ENCODE measurements at places on chromosomes 3 and 15.

DNA sequence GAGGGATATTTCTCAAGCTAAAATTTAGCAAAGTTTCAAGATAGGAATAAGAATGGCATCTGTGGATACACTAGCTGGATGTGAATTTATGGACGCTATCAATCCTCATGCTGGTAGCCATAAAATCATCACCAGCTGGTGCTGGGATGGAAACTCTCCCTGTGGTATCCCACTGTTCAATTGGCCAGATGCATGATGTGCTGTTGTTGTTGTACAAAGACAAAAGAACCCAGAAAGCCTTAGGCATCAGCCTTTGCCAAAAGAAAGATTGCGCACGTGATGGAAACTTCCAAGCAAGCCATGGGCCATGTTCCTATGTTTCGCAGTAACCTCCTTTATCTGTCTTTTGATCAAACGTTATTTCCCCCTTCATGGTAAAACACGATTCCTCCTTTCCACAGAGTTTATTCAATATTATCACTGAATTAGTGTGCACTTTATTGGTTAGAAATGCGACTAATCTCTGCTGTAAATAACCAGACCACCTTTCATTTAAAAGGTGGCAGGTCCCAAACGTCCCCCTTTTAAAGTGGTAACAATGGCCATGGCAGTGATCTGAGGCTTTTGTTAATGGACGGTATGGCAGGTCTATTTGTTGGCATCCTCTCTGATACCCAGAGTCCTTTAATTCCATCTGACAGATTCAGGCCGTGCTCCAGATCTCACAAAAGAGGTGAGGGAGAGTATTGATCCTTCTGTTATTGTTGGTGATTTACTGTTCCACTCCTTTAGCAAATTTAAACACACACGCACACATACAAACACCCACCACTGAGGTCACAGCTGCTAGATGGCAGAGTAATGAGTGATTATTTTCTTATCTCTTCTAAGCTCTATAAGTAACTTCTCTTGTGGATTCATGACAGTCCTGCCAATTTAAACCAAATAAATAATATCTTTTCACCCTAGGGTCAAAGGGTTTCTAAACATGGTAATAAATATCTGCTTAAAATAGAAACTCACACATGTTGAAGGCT is 291.2 kb upstream of the KCNMB2 start:
- DNase-seq = no peak

DNA sequence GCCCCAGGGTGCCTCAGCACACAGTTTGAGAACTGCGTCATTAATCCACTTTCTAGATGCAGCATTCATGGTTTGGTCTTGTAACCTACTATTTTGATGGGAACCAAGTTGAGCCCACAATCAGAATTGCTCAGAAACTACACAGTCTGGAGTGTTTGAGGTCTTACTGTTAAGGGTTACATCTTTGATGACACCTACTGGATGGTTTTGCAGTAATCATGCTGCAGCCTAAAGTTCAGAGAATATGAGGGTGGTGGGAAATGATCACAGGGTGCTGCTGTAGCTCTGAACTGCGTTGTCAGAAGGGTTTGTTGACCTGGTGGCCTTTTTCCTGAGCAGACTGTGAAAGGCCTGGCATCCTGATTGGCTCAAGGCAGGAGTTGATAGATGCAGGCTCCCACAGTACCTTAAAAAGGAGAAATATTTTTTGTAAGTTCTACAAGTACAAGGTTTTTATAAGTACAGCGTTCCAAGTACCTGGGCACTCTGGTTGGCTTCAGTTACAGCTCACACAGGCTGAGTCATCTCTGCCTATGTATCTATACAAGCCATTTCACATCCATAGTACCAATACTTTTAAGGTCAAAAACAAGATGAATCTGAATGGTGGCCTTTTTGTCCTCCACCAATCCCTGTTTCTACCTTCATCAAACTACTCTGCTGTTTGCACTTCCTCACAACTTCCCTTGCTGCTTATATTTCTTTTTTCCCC is 60.5 kb upstream of the ACKR4 start:
- no peak for DNase-seq

- DNase-seq = no peak
Observed at GRCh38 chr15:75454471-75455378, 3.2 kb upstream of the SIN3A start.

DNA sequence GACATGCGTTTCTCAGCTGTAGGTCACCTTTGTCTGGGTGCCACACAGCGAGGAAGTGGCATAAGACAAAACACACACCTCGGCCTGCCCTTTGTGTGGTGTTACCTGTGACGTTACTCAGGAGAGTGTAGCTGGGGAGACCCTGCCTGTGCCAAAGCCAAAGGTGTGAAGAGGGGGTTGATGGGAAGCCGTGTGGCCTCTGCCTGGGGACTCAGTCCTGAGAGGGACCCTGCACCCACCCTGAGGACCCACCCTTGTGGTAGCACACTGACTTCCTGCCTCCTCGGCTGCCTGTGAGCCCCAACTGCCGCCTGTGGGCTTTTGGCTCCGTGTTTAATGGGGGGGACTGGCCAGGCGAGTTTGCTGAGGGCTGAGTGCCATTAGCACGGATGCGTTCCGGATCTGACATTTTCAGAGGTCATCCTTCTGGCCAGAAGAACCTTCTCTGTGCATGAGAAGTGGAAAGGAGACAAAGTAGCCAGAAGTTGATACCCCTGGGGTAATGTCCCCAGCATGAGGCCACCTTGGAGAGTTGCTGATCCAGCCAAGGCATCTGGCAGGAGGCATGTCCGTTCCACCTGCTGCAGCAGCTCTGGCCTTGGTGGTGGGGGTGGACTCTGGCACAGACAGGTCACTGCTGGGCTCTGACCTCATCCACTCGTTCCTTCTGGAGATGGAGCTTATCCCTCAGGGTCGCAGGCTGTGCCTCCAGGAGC is 51.8 kb upstream of the FURIN start:
- DNase-seq = no peak

GRCh38 chr15:91966194-91966552 is 112.7 kb downstream of the SLCO3A1 start:
- no peak for DNase-seq

- DNase-seq = no peak
Observed at GRCh38 chr3:182861348-182861747, 68.0 kb downstream of the ATP11B start.

DNA sequence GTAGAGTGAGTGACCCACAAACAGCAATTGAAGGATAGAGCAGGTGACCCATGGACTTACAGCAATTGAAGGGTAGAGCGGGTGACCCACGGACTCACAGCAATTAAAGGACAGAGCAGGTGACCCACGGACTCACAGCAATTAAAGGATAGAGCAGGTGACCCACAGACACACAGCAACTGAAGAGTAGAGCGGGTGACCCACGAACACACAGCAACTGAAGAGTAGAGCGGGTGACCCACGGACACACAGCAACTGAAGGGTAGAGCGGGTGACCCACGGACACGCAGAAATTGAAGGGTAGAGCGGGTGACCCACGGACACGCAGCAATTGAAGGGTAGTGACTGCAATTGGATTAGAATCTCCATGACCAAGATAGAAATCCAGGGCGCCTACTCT is 9.8 kb upstream of the TNK2 start:
- no peak for DNase-seq

- DNase-seq = no peak
Observed at GRCh38 chr15:96358821-96359615, 28.5 kb downstream of the NR2F2 start.

- DNase-seq = no peak
Observed at GRCh38 chr3:16428612-16429011, 84.9 kb downstream of the RFTN1 start.

DNA sequence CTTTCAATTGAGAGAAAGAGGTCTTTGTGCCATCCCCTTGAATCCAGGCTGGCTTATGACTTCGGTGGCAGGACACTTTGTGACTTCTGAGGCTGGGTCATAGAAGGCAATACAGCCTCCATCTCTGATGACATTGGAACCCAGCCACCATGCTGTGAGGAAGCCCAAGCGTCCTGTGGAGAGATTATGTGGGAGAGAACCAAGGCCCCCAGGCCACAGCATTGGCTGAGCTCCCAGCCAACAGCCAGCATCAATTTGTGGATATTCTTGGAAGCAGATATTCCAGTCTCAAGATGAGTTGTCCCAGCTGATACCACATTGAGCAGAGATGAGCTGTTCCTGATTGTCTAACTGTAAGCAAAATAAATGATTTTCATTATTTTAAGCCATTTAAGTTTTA is 12.7 kb upstream of the XIRP1 start:
- no peak for DNase-seq

DNA sequence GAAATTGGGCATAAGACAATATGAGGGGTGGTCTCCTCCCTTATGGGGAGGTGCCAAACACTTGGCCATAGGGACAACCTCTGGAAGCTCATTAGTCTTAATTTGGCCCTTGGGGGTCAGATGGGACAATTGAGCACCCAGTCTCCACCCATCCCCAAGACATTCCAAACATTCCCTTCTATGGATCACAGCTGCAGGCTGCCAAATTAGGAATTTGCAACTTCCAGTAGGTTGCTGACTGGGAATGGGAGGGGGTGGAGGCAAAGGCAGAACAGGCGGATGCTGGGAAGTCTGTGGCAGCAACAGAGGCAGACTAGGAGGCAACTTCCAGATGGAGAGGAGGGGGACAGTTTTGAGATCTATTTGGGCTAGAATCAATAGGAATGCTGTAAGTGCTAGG is 1.4 kb upstream of the PDHB start:
- no peak for DNase-seq

GRCh38 chr15:93771196-93772030 is 459.9 kb upstream of the MCTP2 start:
- DNase-seq = no peak

- no peak for DNase-seq
Observed at GRCh38 chr15:73127302-73127936, 75.2 kb downstream of the NEO1 start.

GRCh38 chr15:89647191-89647851 is 7.9 kb downstream of the KIF7 start:
- DNase-seq = peak; percentile 58

DNA sequence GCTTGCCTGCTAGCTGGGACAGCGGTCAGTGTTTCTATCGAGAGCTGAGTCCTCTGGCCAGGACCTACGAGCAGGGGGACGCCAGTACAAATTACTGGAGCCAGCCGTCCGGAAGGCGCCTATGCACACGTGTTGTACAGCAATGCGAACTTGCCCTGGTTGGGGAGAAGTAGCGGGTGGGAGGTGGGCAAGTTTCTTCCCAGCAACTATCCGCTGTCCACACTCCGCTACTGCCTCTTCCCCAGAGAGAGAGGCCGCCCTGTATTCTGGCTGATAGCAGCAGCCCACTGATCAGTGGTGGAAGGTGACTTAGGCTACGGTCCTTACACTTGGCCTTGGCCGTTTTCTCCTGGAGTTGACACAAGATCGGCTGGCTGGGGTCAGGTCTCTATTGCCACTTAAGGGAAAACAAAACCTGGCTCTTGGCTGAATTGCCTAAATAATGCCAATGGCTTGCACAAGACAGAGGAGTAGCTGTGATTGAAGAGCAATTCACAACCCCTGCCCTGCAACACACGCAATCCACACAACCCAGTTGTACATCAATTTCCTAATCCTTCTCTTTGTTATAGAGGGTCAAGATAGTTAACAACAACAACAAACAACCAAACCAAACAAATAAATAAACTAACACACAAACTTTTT is 12.8 kb upstream of the SHC4 start:
- no peak for DNase-seq

- DNase-seq = no peak
Observed at GRCh38 chr3:196499807-196500524, 3.6 kb downstream of the RNF168 start.

DNA sequence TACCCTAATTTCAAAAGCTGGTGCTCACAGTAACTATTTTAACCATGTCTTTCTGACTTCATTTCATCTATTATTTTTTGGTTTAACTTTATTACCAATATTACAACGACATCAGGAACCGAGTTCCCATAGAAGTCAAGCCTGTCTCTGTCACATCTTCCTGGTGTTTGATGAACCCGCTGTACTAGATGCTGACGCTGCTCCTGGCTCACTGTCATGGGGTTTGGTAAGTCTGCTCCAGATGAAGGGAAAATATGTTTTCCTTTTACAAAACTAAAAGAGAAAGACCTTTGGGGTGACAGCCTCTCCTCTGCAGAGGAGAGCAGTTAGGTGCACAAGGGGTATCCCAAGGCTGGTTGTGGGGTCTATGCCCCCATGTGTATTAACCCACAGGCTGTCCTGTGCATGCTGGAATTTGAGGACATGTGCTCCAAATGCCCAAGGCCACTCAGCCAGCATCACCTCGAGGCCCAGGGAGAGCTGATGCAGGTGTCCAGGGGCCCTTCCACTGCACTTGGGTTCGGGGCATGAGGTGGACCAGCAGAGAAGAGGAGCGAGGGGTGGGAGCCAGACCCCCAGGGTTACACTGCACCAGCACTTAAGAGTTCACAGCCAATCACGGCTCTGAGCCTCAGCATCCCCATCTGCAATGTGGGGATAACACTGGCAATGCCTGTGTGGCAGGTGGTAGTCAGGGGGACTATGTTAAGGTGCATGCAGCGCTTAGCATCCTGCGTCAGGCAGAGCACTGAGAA is 62.2 kb downstream of the ATP10A start:
- DNase-seq = no peak

- DNase-seq = no peak
Observed at GRCh38 chr3:123444023-123444422, 4.9 kb downstream of the ADCY5 start.

- no peak for DNase-seq
Observed at GRCh38 chr3:4983739-4984510, 4.7 kb downstream of the BHLHE40 start.

DNA sequence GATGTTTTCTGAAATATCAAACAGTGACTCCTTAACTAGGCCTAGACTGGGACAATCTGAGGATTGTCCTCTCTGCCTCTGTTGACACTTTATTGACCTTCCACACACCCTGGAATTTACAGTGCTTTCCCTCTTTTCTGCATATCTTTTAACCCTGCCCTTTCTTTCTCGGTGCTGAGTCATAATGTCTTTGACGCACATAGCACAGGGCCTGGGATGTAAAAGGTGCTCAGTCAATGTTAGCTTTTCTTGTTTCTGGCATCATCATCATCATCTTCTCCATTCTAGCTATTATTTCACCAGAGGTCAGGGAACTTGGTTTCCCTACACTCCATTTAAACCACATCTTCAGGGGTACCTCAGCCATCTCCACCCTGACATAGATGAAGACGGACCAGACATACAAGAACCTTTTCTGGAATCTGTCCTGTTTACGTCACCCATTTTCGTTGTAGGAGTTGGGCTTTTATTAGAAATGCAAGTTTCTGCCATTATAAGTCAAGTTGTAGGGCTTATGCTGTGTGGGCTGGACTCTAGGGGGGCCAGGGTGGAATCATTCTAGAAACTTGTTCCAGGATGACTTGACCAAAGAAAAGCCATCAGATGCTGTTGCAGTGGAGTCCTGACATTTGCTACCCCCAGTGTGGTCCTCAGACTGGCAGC is 46.6 kb downstream of the ZBTB38 start:
- no peak for DNase-seq

- no peak for DNase-seq
Observed at GRCh38 chr3:18883571-18883970, 264.7 kb upstream of the KCNH8 start.

DNA sequence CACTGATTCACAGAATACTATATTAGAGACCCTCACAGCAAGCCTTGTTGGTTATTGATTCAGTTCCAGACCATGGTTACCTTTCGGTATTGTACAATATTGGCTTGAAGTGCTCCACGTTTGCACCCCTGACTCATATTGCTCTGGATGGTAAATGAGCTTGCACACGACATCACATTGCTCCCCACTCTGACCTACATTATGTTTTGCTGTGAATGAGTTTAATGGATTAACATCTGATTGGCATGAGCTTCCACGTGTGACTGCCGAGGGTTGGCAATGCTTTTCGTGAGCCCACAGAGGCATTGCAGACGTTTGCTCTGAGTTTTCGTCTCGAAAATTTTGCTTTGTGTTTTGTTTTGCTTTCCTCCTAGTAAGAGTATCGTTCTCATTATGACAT is 225.8 kb upstream of the ICE2 start:
- no peak for DNase-seq

GRCh38 chr3:115808244-115808643 is 184.9 kb downstream of the GAP43 start:
- DNase-seq = no peak

Measured in GM18507 (cell line).